Frontal cortex (tissue), 4 donors: ENCODE measurements at places on chromosomes 11 and 22.

GRCh38 chr22:27463121-27463660, 338.4 kb downstream of the MN1 start:
- DNase-seq: no peak

DNA sequence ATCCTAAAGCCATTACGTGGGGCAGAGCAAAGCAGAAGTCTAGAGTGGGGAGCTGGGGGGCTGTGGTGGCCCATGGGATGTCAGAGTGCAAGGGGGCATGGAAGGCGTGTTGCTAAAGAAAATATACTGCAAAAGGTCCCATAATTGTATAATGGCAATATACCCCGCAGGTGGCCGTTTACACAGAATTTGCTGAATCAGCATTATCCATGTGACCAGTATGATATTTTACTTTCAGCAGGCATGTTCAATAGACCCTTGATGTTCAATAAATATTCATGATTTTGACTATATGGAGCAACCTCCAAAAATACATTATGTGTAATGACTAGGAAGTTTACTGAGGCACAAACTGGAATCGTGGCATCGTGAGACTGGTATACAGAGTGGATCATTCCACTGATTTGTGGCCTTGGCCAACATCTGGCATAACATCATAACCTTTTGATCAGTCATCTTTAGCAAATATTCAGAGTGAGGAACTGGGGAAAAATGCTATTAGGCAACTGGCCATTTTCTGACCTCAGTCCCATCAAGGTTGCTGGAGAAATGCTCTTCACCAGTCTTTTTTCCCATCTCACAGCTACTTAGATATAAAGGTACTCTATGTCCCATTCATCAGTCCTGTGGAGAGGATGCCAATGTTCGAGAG, 29.3 kb upstream of the PPP2R1B start:
- no peak for DNase-seq

DNA sequence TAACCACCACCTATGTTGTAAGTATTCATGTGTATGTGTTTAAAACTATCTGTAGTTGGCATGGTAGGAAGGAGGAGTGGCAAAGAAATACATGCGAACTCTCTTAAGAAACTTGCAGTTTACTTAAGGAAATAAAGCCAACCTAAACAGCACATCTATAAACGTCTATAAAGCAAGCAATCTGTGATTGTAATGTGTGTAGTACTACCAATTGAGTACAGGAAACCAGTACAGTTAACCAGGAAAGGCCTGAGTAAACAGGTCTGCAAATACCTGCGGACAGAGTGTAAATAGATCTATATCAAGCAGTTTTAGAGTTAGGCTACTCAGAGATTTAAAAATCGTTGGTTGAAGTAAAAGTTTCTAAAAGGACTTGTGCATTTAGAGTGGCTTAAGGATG, 59.5 kb upstream of the AMOTL1 start:
- no peak for DNase-seq

DNA sequence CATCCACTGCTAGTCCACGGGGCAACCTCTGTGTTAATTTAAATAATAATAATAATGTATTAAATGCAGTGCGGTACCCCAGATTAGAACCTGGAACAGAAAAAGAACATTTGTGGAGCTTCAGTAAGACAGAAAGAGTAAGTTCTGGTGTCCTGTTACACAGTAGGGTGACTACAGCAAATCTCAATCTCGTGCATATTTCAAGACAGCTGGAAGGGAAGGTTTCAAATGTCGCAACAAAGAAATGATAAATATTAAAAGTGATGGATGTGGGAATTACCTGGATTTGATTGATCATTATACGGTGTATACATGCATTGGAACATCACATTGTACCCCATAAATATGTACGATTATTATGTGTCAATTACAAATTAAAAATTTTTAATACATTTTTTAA, 1.7 kb upstream of the RAC2 start:
- DNase-seq: no peak

GRCh38 chr11:101030692-101031091, 98.9 kb downstream of the PGR start:
- DNase-seq: no peak

GRCh38 chr11:19938866-19939265, 221.4 kb downstream of the DBX1 start:
- DNase-seq: no peak

DNA sequence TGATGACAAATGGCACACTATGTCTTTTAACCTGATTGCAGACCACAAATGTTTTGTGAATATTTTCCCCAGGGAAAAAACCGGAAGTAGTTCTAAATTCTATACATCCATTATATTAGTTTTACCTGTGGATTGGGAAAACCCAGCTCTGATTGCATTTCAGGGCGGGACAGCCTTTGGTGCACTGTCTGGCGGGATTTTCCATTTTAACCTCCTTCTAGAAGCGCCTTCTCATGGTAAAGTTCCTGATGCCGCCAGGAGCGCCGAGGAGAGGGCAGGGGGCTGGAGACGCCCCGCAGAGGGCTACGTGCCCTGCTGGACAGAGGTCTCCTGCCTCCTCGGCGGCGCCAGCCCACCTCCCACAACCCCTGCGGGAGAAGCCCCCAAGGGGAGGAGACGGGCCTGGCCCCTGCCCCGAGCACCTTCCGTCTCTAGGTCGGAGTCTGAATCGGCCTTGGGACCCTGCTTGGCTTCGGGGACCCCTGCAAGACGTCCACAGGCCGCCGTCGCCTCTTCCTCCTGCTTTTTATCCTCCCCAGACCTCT, 1.2 kb upstream of the P2RX6 start:
- no peak for DNase-seq

GRCh38 chr22:44179989-44180705, 578 bp upstream of the PARVG start:
- no peak for DNase-seq

DNA sequence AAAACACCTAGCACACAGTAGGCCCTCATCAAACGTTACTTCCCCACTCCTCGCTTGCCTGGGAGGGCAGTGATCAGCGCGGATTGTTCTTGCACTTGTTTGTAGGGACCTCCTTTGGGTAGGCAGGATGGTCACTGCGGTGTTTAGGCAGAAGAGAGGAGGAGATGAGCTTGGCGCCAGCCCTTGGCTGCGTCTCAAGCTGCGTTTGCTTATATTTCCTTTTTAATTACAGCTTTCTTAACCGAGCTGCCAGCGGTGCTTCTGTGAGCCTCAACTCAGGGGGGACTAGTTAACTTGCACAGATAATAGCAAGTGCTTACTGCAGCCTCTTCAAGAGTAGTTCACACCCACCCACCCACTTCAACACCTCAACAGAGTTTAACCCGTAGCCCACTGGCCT, 15.1 kb downstream of the IFT27 start:
- no peak for DNase-seq

GRCh38 chr22:46078241-46079092, 71.9 kb upstream of the PPARA start:
- no peak for DNase-seq

DNA sequence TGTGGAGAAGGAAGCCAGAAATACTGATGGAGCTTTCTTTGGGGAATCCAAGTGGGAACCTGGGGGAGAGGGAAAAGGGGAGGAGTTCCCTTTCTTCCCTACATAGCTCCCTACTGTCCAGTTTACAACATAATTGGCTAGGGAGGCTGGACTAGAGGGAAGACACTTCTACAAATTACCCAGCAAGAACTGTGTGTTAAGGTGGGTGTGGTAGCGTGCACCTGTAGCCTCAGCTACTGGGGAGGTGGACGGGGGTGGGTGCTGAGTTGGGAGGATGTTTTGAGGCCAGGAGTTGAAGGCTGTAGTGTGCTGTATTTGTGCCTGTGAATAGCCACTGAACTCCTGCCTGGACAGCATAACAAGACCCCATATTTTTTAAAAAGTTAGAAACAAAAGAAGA, 74.0 kb downstream of the NAV2 start:
- DNase-seq: no peak

- no peak for DNase-seq
Observed at GRCh38 chr11:79200398-79201070, 240.3 kb downstream of the TENM4 start.

GRCh38 chr22:44195189-44195871, 14.6 kb downstream of the PARVG start:
- no peak for DNase-seq

DNA sequence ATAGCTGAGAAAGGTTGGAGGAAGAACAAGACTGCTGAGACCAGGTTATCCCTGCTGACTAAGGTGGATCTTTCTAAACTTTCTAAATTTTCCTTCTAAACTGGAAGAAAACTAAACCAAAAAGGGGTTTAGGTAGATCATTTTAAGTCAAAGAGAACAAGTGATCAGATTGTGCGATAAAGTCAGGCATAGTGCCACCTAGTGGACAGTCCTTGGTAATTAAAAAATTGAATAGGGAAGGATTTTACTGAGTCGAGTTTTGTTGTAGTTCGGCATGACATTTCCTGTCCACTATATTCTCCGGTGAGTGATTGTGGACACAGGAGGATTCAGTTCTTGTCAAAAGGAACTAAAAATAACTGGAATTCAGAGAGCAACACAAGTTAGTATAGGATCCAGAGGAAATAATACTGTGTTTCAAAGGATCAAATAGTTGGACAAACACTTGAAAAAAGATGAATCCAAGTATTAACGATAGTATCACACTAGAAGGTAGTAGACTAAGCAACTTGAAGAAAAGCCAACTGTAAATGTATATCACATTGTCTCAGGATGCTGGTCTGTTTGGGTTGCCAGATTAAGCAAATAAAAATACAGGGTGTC, 1236.4 kb downstream of the FAM181B start:
- DNase-seq: no peak

DNA sequence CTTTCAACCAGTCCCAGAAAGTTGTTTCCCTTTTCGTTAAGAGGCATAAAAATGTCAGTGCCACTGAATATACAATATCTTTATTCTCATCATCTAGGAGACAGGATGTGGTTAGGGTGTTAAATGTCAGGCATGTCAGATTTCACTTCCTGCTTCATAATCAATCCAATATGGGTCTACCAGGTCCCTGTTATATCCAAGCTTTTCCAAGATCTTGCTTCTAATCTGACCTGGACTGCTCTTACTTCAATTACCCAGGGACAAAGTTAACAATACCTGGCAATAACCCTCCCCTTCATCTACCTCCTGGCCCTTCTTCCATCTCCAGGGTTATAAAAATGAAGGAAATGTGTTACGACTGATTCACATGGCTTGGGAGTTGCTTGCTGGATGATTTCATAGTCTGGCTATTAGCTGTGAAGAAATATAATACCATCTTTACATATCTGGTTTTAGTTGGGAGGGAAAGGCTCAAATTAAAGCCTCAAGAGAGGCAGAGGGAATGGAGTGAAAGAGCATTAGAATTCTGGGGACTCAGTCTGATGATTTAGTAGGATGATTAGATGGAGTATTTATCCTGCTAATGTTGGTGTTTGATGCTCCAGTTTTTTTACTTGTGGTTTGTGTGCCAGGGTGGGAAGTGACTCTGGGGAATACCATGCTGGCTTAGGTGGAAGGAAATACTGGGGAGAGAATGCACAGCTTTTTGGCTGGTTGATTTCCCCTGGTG, 534.3 kb downstream of the ETS1 start:
- DNase-seq: no peak

GRCh38 chr11:5522308-5522707, 5.8 kb upstream of the UBQLNL start:
- no peak for DNase-seq

DNA sequence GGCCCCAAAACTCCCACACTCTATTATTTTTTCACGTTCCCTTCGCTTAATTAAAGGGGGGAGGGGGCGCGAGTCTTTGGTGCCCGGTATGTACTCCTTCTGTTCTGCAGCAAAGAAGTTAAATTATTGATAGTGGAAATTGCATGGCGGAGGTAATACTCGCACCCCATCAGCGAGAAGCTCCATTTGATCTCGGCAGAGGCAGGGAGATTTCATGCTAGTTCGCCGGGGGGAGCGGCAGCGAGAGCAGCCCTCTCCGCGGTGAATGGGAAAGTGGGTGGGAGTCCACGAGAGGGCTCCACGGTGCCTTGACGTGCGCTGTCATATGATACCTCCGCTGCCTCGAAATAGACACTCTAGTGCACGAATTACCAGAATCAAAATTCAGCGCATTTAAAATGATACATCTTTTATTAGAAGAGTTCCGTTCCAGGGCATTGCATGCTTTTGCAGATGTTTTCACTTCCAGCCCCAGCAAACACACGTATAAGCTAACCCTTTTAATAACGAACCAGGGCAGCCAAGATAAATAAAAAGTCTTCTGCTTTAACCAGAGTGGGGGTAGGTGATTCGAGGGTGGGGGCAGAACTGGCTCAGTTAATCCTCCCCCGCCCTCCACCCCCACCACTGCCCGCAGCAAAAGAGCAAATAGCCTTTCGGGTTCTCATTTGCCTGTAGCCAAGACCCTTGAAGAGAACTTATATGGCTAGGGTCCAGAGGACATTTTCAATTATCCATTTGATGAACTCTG, 1.3 kb upstream of the BDNF start:
- DNase-seq: no peak

GRCh38 chr11:86678296-86678695, 5.9 kb upstream of the ME3 start:
- DNase-seq: no peak

- DNase-seq: no peak
Observed at GRCh38 chr22:24997023-24997422, 44.5 kb downstream of the KIAA1671 start.

- DNase-seq: no peak
Observed at GRCh38 chr22:29369460-29369859, 18.9 kb downstream of the AP1B1 start.

DNA sequence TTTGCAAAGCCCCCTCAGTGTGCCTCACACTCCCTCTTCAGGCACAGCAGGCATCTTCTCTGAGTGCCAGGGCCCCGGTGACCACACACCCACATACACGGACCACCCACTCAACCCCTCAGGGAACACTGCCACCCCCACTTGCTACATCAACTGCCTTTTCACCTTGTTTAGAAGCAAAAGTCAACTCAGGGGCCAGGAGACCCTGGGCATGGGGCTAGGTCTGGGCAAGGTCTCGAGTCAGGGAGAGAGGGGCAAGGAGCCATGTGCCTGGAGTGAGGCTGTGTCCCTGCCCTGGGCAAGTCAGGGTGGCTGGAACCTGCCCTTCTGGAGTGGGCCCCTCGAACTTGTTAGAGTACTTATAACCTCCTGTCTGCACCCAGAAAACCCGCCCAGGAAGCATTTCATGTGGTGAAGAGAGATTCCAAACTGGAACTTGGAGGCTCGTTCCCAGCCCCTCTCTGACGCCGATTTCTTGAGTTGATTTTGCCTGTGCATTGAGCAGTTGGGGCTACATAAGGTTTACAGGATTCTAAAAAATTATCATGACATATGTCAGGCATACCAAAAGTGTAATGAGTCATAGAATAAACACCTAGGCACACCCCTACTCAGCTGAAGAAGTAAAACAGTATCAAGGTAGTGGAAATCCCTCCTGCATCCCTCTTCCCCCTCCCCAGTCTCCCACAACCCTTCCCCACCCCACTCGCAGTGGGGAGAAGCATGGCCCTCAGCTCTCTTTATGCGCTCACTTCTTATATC, 74.3 kb downstream of the MYEOV start:
- DNase-seq: no peak

DNA sequence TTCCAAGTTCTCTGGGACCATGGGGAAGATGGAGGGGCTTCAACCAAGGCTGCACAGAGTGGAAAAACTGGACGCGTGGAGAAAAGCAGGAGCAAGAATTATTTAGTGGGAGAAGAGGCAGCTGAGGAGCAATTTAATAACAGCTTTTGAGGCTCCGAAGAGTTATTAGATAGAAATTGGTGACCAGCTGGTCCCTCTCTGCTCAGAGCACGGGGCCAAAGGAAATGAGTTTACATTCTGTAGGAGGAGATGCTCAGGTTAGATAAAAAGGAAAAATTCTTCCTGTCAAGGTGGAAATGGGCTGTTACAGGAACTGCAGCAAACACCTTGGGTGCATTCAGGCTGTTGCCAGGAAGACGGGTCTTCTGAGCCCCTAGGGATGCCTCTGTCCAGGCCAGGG, 47.0 kb upstream of the GALNT18 start:
- DNase-seq: no peak

- peak; percentile 33 for DNase-seq
Observed at GRCh38 chr11:34512840-34513681, 533 bp downstream of the ELF5 start.
